CD4-positive, alpha-beta T cell treated with Interleukin-10 for 1 hour (primary cell): ENCODE measurements at places on chromosomes 2 and 18.
A peak's percentile ranks its signal among the peaks of the same experiment; 100 is the strongest.

- no peak for DNase-seq
Measured at GRCh38 chr2:160836755-160837154, 323.5 kb upstream of the TANK start.

DNA sequence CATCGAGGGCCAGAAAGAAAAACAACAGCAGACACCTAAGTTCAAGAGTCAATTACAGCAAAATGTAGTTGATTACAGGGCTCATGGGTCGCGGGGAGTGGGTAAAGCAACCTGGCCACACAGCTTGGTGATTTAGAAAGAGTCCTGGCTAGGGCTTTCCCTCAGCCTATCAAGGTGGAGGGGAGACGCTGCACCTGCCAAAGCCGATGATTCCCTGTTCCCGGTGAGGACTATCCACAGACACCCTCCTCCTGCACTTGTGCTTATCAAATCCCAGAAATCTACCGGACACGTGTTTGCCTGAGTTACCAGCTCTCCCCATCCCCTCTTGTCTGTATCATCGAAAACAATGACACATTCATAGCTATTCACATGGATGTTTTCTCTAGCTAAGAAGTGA, 7.0 kb upstream of the SOX11 start:
- no peak for DNase-seq

- DNase-seq, result no peak
Measured at GRCh38 chr2:75751824-75752468, 41.2 kb upstream of the GCFC2 start.

DNA sequence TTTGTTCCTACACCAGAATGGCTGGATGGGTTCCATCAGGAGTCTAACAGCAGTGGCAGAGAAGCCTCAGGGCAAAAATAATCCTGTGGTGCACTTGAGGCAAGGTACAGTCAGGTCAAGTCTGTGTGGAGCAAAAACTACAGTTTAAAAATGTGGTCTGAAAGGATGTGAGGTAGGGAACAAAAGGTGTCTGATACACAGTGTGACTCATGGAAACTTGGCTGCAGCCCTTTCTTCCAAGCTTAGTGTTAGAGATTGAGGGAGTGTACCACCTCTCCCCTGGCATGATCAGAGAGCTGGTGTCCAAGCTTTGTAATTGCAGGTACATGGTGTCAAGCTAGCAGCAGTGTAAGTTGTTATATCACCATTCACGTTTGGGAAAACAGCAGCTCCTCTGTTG, 8.9 kb downstream of the ANKAR start:
- no peak for DNase-seq

GRCh38 chr2:9782197-9782719, 61.0 kb upstream of the TAF1B start:
- DNase-seq, result peak; percentile 89

DNA sequence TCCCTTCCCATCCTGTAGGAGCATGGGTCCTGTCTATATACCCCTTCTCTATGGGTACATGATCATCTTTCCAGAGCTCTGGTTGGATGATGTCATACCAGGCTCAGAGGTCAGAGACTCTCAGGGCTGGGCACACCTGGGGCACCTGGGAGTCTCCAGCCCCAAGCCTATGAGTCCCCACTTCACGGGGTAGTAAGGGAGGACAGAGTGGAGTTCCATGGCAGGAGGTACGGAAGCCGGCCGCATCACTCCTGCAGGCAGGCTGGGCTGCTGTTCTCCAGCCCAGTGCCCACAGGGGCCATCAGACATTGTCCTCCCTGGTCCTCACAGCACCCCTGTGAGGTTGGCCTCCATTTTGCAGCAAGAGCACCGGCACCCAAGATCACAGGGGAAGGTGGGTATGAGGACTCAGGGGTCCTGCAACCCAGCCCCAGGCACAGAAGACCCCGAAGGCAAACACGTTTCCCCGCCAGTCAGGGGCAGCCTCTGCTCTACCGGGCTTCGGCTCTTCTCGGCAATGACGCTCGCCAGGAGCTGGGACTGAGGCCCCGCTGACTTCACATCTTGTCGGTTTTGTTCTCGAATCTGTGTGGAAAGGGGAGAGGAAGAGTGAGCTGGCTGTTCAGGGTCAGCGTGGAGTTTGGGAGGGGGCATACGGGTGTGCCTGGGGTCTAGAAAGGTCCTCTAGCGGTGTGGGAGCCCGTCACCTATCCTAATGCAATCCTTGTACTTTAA, 91.5 kb downstream of the ADD2 start:
- no peak for DNase-seq

DNA sequence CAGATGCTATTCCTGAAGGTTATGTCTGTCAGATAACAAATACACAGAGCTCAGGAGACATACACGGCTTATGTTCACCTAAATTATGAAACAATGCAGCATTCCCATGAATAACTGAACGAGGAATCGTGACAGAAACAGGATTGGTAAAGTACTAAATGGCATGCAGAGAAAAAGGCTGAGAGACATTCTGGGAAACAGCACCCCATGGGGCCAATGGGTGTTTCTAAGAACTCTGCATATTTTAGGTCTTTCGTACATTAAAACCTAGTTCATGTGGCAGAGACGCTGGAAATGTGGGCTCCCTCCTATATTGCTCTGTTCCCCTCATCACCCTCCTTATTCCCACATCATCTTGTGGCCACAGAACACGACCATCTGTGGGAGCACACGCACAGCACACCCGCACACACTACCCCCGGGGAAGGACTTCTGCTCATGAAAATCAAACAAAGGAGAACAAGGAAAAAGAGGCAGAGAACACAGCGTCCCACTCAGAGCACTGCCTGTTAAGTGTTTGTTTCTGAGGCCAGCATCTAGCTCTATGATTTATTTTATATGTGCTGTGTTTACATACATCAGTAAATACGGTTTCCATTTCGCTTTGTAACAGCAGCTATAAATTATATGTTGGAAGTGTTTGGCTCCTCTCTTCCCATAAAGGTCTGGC, 143.6 kb downstream of the AFF3 start:
- DNase-seq, result no peak

- no peak for DNase-seq
Measured at GRCh38 chr18:9996094-9996493, 82.3 kb downstream of the VAPA start.

GRCh38 chr18:13223311-13224143, 5.0 kb downstream of the LDLRAD4 start:
- DNase-seq, result no peak
